ENCODE measurements at places on chromosomes 1 and 21.

GRCh38 chr1:65793359-65793732, 651 bp downstream of the PDE4B start:
- no peak for DNase-seq

DNA sequence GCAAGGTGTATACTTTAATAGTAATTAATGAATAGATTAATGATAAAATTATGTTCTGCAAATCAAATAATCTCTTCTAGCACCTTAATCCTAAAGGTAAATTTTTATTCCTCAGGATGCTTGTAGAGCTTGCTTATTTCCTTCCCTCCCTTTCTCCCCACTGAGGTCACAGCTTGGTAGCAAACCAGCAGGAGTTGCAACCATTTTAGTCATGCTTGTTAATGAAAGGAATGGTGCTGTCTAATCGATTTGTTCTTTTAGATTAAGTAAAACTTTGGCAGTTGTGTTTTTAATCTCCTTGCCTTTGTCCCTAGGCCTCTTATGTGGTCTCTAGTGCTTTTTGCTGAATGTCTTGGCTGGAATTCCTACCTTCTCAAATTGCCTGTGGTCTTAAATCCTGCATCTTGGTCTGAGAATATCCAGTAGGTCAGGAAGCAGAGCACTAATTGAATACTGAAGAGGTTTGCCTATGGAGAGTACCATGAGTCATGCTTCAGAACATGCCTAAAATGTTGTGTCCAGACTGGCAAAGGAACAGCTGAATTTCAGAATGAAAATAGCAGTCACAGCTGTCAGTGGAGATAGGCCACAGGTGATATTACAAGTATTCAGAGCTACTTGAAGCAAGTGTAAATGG, 36.3 kb upstream of the RWDD3 start:
- no peak for DNase-seq

- no peak for DNase-seq
These were observed 113.0 kb upstream of the TMPRSS2 start for GRCh38 chr21:41620982-41621381.

GRCh38 chr1:205374210-205375078, 17.7 kb upstream of the KLHDC8A start:
- no peak for DNase-seq
